Nucleus accumbens (tissue), 56 donors: ENCODE measurements at places on chromosomes 6 and 20.

DNA sequence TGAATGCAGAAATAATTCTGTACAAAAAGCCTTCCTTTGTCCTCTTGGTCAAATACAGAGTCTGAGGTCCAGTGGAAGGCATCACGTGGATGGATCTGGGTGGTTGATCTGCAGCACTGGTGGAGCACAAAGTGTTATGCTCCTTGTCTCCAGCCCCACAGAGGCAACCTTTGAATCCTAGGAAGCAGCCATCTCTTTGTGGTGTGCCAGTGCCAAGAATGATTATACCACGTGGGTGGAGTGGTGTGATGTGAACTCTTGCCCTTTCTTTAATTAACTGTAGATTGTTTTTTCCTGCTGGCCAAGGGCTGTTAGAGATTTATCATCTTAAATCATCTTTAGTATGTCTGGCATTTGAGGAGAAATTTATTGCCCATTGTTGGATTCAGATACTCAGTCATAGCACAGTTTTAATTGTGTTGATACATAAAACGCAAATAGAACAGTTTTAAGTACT is 31.1 kb downstream of the NCOA7 start:
- DNase-seq = no peak

DNA sequence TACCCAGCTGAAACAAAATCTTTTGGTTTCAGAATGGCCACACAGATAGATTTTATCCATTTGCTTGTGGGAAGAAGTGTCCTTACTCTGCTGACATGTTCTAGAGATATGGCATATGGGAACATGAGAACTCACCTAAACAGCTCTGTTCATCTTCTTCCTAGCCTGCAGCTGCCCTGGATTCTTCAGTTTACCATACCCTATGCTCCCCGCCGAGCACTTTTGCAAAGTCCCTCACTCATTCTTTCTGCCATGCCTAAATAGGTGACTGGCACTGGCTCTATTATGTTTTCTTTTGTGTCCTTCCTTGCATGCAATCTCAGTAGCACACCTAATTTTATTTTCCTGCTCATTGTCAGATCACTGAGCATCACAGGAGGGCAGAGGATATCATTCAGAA is 293.7 kb upstream of the RSPO3 start:
- DNase-seq = no peak

DNA sequence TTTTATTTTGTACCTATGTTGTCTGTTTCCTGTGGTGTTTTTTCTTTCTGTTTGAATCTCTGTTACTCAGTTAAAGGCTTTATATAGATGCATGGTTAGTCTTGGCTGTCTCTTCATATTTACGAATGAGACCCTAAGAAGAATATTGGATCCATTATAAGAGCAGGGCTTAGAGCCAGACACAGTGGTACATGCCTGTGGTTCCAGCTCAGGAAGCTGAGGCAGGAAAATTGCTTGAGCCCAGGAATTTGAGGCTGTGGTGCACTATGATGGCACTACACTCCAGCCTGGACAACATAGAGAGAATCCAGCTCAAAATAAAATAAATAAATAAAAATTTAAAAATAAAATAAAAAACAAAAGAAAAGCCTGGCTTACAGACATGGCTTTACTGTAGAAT is 211.1 kb downstream of the SOD2 start:
- DNase-seq = no peak

GRCh38 chr6:9851541-9852380 is 563.1 kb downstream of the TFAP2A start:
- no peak for DNase-seq

DNA sequence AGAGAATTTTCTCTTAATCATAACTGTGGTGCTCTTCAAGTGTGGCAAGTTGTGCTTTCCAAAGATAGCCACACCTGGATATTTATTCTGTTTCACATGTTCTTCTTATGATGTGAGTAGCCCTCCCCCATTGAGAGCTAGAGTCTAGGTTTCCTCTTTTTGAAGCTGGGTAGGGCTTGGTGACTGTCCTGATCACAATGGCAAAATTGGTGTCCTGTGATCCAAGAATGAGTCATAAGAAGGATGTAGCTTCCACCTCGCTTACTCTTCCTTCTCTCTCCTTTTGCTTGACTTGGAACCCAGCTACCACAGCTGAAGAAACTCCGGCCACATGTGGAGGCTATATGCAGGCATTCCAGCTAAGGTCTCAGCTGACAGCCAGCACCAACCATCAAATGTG is 7.4 kb upstream of the IGF2R start:
- DNase-seq = no peak

DNA sequence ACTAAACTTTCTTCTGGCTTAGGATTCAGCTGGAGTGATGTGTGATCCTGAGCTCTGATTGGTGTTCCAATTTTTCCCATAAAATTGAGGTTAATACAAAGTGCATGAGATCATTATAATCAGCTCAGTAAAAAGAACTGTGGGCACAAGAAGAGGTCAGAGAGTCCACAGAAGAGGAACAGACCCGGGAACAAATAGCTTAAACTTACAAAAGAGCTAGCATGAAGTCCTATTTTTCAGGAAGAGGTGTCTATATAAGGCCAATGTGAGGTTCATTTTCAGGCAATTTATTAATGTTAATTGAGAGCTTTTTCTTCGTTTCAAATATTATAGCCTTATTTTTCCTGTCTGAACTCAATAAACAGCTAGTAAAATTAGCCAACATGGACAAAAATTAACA is 26.9 kb upstream of the STX11 start:
- no peak for DNase-seq

DNA sequence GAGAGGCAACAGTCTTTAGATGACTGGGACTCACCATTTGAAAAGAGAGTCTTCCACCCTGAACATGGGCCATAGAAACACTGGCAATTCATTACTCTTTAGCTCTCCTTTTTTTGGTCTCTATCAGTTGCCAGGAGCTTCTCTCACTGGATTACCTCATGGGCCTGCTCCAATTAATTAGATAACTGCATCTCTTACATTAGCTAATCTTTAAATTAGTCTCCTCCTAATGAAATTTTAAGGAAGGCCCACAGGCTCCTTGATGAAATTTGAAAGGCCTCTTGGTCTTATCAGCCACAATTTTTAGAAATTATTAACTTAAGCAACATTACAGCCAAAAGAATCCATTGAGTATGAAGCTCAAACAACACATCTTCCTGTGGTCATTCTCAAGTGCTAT is 184.4 kb downstream of the UNC5CL start:
- no peak for DNase-seq

DNA sequence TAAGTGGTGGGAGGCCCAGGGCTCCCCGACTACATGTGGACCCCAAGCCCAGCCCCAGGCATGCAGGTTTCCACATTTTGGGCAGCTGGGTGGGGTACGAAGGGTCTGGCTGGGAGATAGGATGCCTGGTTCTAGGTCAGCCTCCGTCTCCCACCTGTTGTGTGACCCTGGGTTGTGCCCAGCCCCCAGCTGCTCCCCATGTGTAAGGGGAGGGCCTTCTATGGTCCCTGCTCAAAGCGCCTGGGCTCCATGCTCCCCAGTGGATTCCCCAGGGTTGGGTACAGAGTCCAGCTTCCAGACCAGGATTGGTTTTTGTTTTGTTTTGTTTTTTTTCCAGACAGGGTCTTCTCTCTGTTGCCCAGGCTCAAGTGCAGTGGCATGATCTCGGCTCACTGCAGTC is 1.1 kb upstream of the VWA7 start:
- DNase-seq = no peak

DNA sequence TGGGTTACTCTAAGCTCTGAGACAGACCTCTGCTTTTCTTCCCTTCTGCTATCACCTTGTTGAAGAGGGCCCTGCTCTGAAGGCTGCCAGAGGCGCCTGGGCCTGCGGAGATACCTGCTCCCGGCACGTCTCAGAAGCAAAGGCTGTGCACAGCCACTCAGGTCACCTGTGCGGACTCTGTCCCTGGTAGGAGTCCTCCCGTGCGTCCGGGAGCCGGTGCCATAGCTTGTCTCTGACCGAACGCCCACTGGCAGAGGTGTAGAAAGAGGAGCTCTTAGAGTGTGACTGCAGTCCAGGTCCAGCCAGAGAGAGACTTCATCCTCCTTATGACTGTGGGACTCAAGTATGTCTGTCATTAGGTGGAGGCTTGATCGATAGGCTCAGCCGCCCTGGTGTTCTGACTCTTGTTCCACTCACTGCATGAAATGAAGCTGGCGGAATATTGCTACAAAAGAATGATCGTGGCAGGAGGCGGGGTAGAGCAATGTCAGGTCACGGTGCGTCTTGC is 51.0 kb upstream of the UNC93A start:
- no peak for DNase-seq

- DNase-seq = no peak
Measured at GRCh38 chr6:142566628-142567396, 265.0 kb downstream of the ADGRG6 start.

DNA sequence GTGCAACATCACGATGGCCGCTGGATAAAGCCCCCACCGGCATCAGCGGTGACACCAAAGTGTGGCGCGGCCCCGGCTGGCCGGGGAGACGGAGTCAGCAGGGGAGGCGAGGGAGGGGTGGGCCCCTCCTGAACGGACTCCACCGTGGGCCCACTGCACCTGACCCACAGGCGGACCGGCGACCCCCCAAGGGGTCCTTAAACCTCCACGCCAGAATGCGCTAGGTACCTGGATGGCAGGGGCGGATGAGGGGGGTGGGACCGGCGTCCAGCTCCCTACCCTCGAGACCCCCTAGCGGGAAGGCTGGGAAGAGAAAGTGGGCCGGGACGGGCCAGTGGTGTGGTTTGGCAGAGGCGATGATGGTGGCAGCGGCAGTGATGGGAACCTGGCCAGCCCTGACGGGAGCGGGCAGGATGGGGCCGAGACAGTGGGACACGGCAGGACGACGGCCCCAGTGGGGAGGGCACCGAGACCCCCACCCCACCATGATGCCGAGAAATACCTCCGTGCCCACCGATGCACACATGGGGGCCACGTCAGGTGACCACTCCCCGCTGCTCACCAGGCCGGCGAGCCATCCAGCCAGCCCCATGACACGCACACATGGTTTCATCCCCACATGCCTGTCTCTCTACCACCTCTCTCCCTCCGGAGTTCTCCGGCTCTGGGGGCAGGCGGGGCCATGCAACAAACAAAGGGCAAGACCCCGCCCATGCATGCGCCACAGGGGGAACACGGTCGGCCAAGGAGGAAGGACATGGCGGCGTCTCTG is 771.9 kb upstream of the DEFB115 start:
- no peak for DNase-seq

DNA sequence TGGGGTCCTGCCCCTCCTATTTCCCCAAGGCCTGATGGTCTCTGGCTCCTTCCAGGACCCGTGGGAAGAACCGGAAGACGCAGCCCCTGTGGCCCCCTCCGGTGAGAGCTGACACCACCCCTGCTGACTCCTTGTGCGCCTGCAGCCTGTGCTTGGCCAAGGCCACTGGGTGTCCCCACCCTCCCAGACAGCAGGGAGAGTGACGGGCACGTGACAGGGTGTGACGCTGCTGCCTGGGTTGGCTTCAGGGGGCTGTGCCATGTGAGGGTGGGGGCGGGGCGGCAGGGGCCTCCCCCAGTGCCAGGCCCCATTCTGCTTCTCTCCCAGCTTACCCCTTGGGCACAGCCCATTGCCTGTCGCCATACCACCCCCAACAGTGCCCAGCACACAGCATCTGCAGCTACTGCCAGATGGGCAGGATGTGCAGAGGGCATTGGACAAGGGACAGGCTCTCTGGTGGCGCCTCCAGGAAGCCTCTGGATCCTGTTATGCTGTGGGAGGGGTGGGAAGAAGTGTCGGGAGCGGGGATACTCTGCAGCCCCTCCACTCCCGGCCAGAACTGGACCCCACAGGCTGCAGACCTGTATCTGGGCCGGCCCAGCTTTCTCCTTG is 2.9 kb downstream of the BIRC7 start:
- peak; percentile 55 for DNase-seq

- no peak for DNase-seq
Measured at GRCh38 chr6:151901009-151901411, 93.5 kb downstream of the ESR1 start.

GRCh38 chr6:134175532-134176263 is 123.3 kb upstream of the SLC2A12 start:
- DNase-seq = peak; percentile 77

- no peak for DNase-seq
Measured at GRCh38 chr20:58808271-58809046, 42.2 kb downstream of the GNAS-AS1 start.

GRCh38 chr20:63740070-63740626 is 572 bp downstream of the SLC2A4RG start:
- DNase-seq = no peak

- DNase-seq = no peak
Measured at GRCh38 chr20:25042531-25043498, 15.1 kb downstream of the ACSS1 start.

DNA sequence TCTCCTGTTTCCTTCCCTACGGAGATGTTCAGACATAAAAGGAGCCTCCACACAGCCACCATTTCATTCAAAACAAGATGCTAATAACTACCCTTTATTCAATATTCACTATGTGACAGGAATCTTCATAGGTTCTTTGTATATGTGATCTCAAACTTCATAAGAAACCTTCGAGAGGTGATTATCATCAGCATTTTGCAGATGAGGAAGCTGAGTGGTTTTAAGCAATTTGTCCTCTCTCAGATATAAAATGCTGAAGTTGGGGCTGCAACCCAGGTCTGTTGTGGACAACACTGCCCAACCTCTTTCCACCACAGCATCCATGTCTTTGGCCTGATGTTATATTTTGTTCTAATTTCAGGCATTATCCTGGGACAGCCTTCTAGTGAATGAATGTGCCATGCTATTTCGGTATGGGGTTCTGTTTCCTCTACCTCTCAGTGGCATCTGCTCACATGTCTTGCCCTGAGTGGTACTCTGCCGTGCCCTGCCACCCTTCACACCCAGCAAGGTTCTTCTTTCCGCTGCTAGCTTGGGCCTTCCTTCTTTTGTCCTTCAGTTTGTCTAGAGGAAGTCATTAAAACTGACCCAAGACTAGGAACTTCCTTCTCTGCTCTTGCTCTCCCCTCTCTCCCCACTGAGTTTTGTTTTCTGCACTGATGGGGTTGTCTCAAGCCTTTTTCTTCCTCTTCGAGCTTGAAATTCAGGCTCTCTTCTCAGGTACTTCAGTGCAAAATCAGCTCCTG is 300.9 kb upstream of the PRDM1 start:
- DNase-seq = no peak

DNA sequence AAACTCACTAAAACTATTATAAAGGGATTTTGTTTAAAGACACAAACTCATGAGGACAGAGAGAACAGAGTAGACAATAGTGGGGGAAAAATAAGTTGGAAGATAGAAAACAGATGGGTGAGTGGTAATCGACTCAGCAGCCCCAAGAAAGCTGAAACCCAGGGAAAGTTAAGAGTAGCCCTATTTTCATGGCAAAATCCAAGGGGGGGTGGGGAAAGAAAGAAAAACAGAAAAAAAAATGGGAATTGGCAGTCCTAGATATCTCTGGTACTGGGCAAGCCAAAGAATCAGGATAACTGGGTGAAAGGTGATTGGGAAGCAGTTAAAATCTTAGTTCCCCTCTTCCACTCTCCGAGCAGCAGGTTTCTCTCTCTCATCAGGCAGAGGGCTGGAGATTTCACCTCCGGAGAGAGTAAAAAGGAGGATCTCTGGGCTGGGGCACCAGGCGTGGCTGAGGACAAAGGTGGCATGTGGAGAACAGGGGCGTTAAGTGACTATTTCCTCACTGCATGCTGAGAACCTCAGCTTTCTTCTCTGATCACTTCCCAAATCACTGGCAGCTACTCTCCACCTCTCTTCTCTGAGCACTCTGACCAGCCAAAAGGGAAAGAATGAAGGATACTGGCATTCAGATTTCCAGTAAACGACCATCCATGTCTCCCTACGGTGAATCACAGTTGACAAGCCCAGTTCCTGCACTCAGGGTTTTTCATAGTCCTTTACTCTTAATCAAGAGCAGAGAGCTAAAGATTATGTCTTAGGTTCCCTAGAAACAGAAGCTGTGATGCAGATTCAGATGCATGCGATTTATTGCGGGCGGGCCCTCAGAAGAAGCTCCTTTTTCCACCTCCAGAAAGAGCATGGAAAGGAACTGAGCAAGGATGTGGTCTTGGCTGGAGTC is 7.3 kb upstream of the RNF24 start:
- no peak for DNase-seq
